ENCODE measurements at places on chromosomes 7 and 10. TPM values are rescaled to one million over a fixed set of nuclear protein-coding genes. Genes with fewer than 3 reads are reported as not detected.

The GATA3 gene
- total RNA-seq = 4.6 TPM

- no peaks in the 10 kb centered on the region for H3K4me1 ChIP-seq
- no peak overlapping the region for H3K27ac ChIP-seq
- H3K27me3 ChIP-seq = no peaks in the 10 kb centered on the region
- no peak for DNase-seq
Measured at GRCh38 chr7:46781901-46782439, 799.9 kb downstream of the TNS3 start.

The HOXA3 gene
- 4.6 TPM for total RNA-seq

DNA sequence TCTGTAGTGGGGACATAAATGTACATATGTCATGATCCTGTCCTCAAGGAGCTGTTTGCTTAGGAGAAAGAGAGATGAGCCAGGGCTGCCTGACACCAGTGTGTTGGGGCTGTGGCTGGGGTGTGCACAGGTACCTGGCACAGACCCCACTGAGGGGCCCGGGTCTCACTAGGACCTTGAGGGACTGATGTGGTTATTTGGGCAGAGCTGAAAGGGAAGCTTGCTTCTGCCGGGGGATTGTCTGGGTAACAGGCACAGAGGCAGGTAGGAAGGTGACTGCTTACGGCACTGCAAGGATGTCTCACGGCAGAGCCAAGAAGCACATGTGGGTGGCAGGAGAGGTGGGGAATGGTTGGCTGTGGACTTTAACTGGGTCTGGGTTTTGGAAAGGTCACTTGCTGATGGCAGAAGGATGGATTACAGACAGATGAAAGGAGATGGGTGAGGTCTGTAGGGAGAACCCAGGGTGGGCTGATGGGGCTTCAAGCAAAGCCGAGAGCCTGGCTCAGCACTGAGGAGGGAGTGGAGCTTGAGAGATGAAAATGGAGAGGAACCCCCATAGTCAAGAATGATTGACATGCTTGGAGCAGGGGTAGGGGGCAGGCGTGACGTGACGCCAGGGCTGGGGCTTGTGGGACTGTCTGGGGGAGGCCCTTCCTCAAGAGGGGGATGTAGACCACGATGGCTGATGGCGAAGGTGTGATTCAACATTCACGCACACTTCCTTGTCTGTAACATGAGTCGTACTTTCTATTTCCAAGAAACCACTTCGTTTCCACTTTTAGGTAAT lies 207.7 kb upstream of the SHH start:
- H3K27ac ChIP-seq = no peak overlapping the region
- H3K36me3 ChIP-seq = no peaks in the 10 kb centered on the region
- no peak for DNase-seq
- H3K27me3 ChIP-seq = no peaks in the 10 kb centered on the region

DNA sequence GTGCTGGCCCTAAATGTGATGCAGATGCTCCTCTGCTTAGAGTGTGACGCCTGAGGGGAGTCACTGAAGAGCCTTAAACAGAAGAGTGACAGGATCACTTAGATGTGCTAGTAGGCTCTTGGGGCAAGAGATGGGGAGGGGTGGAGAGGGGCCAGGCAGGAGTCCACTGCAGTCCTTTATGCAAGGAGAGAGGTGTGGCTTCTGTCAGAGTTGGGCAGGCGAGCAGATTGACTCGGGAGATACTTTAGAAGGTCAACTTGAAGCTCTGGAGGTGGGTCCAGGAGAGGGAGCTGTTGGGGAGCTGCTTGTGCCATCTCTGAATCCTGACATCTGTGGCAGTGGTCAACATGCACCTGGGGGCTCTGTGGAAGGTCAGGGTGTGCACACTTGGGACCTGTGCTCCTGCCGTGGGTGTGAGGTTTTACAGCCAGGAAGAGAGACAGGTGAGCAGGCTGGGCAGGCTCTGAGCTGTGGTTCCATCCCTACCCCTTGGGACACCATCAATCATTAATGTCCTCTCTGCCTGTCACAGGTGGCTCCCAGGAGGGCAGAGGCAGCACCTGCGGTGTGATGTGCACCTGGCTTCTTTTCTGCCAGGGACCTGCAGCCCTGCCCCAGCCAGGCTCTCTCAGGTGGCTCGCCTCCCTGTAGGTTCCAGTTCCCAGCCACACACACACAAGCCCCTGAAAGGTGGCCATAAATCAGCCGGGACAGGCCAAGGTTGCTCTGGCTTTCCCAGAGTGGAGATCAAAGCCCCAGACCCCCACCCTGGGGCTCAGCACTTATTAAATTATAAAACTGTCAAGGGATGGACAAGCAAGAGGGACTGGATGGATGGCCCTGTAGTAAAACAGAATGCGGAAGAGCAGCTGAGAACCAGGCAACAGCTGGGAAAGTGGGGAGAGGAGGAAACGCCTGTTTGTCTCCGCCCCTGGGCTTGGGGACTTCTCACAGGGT lies 14.0 kb downstream of the NEURL1 start:
- DNase-seq = no peak
- H3K27me3 ChIP-seq = peaks cover 8% of the 10 kb centered on the region

All from lower lobe of right lung (tissue), 2 donors.